Fibroblast of skin of left biceps (primary cell): ENCODE measurements at places on chromosomes 12 and 14.

- DNase-seq = peak; percentile 89
Observed at GRCh38 chr12:3698218-3698974, 54.5 kb downstream of the CRACR2A start.

DNA sequence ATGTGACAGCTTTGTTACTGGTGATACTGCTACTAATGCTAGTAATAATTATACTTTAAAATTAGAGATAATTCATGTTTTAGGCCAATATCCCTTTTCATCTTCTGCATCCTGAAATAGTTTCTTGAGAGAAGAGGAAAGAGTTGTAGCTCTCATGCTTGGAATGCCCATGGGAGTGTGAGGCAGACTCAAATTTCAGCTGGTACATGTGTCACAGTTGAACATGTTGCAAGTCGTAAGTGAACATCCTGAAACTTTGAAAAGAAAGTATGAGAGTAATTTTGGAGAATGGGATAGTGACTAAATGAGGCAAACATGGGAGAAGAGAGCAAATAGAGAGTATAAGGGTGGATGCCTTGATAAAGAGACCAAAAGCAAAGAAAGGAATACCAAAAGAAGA lies 168.0 kb downstream of the TMTC3 start:
- DNase-seq = peak; percentile 55

DNA sequence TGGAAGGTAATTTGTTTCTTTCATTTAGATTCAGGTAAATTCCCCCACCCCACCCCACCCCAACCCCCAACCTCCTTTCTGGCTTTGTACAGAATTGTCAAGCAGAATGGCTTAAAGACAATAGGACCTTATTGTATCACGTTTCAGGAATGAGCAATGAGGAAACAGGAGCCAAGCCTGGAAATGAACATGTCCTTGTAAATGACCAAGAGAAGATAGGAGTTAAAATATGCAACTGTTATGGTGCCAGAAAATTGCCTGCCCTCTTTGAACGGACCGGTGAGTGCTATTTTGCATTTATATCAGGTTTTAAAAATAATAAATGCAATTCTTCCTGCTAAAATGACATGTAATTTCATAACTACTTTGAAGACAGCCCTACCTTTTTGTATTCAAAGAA lies 141.6 kb upstream of the PELI2 start:
- DNase-seq = no peak

DNA sequence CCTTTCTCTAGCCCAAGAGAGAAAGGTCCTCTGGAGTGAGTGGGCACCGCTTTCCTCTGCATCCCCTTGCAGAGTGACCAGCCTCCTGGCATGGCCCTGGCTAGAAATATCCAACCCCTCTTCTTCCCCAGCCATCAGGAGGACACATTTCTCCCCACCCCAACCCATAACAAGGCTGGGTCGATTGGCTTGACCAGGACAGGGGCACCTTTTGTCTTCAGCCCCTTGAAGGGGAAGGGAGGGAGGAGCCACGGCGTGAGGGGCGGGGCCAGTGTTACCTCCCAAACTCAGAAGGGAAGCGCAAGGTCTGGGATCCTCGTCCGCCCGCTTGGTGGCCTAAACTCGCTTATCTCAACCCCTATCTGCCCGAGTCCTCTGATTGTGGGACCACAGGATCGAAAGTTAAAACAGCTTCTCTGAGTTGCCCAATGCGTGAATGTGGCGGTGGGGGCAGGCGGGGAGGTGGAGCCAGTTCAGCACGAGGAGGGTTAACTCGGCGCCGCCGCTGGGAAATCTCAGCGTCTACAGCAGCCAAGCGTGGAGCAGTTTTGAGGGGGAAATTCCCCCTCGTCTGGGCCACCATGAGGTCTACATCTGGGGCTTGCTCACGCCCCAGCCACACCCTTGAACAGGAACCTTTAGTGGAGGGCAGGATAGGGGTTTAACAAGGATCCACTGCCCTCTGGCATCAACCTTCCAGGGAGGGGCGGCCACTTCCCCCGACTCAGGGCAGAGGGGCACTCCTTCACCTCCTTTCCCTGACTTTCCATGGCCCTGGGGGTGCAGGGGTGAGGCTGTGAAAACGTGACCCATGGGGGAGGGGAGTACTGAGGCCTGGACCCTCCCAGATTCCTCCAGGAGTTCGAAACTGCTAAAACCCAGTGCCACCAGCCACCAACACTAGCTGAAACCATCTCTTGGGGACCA lies 795 bp downstream of the STAT6 start:
- DNase-seq = no peak

GRCh38 chr12:116832353-116832752 lies 48.9 kb downstream of the HRK start:
- DNase-seq = no peak

DNA sequence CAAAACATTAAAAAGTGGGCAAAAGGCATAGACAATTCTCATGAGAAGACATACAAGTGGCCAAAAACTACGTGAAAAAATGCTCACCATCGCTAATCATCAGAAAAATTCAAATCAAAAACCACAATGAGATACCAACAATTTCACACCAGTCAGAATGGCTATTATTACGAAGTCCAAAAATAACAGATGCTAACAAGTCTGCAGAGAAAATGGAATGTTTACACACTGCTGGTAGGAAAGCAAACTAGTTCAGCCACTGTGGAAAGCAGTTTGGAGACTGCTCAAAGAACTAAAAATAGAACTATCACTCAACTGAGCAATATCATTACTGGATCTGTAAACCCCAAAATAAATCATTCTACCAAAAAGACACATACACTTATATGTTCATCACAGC lies 76.2 kb downstream of the PRKD1 start:
- DNase-seq = peak; percentile 27

DNA sequence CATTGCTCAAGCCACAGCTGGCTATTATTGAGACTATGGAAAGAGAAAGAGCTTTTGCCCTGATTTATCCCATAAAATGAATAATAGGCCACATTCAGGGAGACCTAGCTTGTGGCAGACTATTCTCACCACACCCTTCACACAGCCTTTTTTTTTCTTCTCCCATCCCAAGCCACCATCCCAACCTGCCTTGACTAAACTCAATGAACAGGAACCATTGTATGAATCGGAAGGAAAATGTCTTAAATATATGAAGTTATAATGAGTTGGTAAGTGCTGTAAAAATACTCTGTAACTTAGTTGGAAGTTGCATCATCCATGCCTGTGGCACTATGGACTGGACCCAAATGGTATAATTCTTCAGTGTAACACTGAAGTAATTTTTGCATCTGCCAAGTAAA lies 338.4 kb downstream of the RAD51B start:
- DNase-seq = peak; percentile 52

GRCh38 chr14:103450416-103450815 lies 65.2 kb downstream of the MARK3 start:
- no peak for DNase-seq

- no peak for DNase-seq
Observed at GRCh38 chr14:76422662-76423061, 46.7 kb downstream of the ESRRB start.

GRCh38 chr12:44377443-44378187 lies 498.5 kb downstream of the NELL2 start:
- no peak for DNase-seq

- peak; percentile 20 for DNase-seq
Observed at GRCh38 chr14:25090716-25091454, 40.9 kb upstream of the STXBP6 start.

DNA sequence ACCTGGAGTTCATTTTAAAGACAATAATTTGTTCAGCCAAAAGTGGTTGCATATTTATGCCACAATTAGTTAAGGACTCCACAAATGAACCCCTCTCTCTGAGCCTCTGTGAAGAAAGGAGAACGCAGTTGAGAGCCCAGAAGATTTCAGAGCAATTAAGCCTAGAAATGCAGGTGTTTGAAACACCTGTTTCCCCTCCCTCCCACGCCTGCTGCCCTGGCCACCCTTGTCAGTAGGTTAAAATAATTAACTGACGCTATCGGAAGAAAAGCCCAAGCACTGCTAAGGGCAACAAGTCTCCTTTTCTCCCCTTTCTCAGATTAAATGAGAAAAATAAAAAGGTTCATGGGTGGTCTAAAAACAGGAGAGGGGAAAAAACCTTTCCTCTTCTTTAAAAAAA lies 99.2 kb downstream of the PPM1A start:
- DNase-seq = no peak

GRCh38 chr14:43687921-43688320 lies 819.2 kb downstream of the FSCB start:
- no peak for DNase-seq

GRCh38 chr12:120631097-120631496 lies 9.3 kb upstream of the CABP1 start:
- no peak for DNase-seq

GRCh38 chr14:90520326-90520725 lies 123.5 kb downstream of the CALM1 start:
- DNase-seq = no peak

DNA sequence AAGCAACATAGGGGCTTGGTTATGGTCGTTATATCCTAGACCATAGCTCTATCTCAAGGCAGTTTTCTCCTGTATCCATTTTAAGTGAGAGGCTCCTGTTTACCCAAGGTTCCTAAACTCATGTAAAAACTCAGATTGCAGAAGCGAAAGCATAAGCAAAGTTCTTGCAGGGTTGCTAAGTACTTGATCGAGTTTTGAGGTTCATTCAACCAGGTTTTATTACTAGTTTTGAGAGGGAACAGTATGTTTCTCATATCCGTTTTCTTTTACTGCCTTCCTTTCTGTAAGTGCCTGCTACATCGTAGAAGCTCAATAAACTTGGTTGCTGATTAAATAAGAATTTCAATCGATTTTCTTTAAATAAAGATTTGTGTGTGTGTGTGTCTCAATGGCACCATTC lies 5.1 kb downstream of the AKAP3 start:
- DNase-seq = no peak

- DNase-seq = no peak
Observed at GRCh38 chr14:68748691-68749090, 44.2 kb downstream of the ZFP36L1 start.

DNA sequence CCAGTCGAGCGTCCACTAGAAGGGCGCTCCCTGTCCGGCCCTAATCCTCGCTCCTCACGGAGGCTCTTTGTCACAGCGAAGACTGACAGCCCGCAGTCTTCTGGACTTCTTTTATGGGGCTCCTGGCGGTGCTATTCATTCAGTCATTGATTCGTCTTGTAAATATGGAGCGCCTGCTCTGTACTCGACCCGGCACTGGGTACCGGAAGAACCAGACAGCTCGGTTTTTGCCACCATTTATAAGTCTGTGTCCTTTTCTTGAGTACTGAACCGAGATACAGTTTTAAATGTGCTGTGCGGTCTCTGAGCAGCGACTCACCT lies 570 bp downstream of the DMAC2L start:
- no peak for DNase-seq

GRCh38 chr14:91872517-91873470 lies 5.5 kb upstream of the TC2N start:
- peak; percentile 9 for DNase-seq

DNA sequence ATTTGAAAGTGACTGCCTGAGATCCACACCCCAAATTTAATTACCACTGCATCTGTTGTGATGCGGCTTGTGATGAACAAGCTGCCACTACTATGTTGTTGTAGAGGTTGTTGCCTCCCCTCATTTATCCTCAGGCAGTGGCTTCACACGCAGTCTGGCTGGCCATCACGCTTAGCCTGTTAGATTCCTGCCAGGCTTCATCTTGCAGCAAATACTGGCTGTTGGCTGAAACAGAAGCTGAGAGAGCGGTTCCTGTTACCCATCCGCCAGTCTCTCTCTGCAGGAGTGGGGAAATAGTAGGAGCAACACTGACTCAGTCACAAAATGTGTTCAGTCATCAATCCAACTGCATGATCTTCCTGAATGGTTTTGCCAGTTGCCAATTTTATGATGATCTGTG lies 934.4 kb downstream of the FLRT2 start:
- DNase-seq = no peak

GRCh38 chr12:116697305-116697704 lies 40.6 kb downstream of the SPRING1 start:
- DNase-seq = no peak

GRCh38 chr14:57583396-57583795 lies 89.7 kb upstream of the CCDC198 start:
- no peak for DNase-seq

DNA sequence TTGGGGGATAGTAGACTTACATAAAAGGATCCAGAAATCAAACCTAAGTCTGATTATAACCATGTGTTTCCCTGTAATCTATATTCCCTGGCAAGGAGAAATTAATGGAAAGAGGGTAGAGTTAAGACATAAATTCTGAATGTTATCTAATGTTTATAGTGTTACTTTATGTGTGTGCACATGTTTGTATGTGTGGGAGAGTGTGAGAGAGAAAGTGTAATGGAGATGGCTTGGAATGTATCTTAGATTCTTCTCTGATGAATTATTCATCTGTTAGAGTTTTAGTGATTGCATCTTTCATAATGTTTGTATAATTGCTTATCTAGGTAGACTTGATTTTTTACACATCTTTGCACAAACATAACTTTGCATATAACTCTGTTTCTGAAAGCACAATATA lies 490.9 kb downstream of the FLRT2 start:
- DNase-seq = no peak

DNA sequence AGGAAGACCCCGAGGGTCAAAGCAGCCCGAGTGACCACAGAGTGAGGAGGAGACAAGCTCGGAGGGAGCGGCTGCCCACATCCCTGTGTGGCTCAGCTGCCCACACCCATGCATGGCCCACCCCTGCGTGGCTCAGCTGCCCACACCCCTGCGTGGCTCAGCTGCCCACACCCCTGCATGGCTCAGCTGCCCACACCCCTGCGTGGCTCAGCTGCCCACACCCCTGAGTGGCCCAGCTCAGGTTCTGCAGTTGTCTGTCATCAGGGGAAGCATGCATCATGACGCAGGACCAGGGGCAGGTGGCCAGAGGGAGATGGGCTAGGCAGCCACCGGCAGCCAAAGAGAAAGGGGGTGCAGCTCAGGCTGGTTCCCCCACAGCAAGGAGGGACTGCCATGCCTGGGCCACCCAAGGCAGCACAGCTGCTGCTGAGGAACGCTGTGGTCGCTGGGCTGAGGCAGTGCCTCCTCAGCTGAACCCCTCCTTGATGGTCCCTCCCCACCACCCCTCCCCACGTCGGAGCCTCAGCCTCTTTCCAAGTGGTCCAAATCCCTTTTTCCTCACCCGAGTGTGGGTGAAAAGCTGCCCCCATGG lies 33.3 kb upstream of the NUDT14 start:
- no peak for DNase-seq

- DNase-seq = no peak
Observed at GRCh38 chr14:21579976-21580375, at the start of gene OR10G3. OR10G3 (minus strand) TSS chr14:21580076; CDS start chr14:21570744, 9,332 bp downstream.

DNA sequence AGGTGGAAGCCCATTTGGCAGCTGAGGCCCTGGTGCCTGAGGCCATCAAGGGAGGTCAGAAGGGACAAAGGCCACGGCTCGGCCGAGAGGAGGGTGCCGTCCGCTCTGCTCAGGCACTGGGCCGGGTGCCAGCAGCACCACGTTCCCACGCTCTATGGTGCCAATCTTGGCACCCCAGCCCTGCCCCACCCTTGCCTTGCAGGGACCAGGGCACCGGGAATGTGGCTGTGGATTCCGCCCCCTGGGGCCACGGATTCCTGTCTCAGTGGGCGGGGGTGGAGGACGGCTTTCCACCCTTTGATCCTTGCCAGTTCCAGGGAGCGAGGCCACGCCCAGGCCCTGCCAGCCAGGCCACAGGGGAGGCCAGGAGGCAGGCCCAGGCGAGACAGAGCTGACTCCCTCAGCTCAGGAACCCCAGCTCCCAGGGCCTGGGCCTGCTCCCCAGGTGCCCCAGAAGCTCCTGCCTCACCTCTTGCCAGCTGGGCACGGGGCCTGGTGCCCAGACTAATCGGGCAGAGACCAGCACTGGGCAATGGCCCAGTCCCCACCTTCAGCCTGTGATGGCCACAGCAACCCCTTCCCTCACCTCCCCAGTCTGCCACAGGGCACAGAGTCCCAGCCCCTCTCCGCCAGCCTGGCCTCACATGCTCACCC lies 26.4 kb upstream of the GPR132 start:
- DNase-seq = no peak

- peak; percentile 35 for DNase-seq
Observed at GRCh38 chr12:94832780-94833681, 170.5 kb downstream of the NDUFA12 start.
